ENCODE measurements at places on chromosomes 16 and 17.

GRCh38 chr17:3712811-3713463 lies 10.8 kb upstream of the HASPIN start:
- no peak for DNase-seq

DNA sequence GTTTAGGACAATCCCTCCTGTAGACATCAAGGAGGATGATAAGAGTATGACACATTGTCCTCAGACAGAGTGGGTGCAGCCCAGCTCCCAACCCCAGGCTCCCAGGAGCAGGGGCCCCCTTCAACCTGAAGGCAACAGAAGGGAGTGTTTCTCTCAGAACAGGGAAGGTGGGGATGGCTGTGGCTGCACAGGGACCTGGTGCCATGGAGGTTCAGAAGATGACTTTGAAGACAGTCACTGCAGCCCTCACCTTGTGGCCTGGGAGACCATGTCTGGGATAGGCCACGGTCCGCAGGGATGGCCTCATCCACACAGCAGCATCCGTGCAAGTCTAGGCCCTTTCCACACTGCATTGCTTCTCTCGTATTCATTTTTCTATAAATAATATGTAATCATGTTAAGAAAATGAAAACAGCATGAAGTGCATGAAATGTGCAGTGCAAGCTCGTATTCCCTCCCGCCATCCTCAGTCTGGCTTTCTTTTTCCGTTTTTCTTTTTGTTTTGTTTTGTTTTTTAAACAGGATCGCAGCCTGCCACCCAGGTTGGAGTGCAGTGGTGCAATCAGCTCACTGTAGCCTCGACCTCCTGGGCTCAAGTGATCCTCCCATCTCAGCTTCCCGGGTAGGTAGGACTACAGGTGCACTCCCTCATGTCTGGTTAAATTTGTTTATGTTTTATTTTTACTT lies 71.1 kb downstream of the METRNL start:
- no peak for DNase-seq

- no peak for DNase-seq
Observed at GRCh38 chr16:11602321-11602720, 15.6 kb upstream of the LITAF start.

- no peak for DNase-seq
Observed at GRCh38 chr17:82893779-82894178, 54.0 kb upstream of the ZNF750 start.

- no peak for DNase-seq
Observed at GRCh38 chr16:11215935-11216556, 40.0 kb downstream of the SOCS1 start.

DNA sequence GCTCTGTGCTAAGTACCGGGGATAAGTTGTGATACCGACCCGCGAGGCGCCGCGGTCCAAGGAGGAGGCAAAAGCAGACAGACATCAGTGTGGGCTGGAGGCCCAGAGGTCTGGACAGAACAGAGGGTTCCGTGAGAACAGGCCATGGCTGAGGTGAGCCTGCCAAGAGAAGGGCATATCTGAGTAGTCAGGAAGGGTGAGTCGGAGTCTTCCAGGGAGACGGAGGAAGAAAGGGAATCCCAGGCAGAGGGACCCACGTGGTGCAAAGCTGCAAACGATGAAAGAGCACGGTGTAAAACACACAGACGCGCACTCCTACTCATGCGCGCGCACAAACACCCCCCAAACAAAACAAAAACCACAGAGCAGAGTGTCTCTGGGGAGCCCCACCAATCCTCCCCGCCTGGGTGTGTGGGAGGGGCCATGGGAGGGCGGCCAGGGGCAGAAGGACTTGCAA lies 18.1 kb downstream of the RHBDL3 start:
- DNase-seq = no peak

DNA sequence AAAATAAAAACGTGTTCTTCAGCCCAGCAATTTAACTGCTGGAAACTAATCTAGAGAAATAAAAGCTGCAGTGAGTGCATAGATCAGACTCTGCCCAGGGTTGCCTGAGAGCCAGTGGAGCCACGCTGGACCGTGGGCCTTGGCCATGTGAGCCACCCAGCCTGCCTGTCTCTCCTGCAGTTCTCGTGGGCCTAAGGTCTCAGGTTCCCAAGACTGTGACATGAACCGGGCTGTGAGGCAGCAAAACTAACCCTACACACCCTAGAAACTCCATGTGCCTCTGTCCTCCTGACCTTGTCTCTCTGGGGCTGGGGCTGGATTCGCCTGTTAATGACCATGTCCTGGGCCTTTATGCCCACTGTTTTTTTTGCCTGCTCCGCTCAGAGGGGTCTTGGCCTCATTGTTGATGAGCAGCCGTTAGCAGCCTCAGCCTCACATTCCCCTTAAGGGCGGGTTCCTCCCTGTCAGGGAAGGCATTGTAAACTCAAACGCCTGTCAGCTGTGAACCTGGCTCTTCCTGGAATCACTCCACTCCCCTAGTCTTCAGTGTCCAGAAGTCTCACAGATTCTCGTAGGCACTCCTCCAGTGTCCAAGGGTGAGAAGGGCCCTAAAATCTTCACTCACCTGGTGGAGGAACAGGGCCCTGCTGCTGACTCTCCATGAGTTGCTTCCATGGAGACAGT lies 16.9 kb downstream of the C16orf90 start:
- no peak for DNase-seq

DNA sequence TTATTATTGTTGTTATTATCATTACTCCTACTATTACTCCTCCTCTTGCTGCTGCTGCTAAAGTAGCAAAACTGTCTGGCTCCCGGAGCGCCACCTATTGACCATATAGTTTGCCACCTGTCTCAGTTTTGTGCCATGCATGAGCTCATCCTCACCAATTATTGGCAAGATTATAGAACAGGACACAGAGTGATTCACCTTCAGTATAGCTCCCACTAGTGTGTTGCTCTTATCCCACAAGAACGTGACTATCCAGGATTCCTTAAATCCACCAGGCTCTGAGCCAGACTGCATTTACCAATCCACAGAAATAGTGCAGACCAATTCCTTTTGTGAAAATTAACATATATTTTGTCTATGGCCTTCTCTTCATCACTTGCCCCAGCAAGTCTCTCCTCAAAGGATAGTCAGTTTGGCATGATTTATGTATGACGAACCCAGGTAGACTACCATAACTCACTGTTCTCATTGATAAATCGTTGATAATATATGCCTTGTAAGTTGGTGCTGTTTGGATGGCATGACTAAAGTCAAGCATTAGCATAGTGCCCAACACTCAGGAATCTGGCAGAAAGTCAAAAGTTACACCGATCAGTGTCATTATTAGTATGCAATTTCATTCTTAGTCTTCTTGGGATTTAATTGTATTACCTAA lies 405.5 kb upstream of the HSBP1 start:
- DNase-seq = no peak

DNA sequence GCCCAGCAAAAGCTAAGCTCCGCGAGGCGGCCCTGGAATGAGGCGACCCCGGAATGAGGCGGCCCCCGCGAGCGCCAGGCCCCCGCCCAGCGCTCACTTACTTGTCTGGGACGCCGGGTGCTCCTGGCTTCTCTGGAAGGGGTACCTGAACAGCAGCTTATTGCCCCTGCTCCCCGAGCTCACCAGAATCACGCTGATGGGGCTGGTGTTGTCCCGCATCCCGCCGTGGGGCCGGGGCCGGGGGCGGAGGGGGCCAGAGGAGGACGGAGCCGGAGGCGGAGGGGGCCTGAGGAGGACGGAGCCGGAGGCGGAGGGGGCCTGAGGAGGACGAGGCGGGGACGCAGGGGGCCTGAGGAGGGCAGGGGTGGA lies 440 bp downstream of the NPRL3 start:
- no peak for DNase-seq

- DNase-seq = no peak
Observed at GRCh38 chr17:41437769-41438168, 3.0 kb downstream of the KRT38 start.

- peak; percentile 41 for DNase-seq
Observed at GRCh38 chr16:88784074-88784855, 755 bp downstream of the PIEZO1 start.

GRCh38 chr17:69828087-69828486 lies 246.9 kb upstream of the KCNJ16 start:
- DNase-seq = no peak

- DNase-seq = no peak
Observed at GRCh38 chr17:39926135-39926587, 1.2 kb downstream of the ORMDL3 start.

- peak; percentile 83 for DNase-seq
Observed at GRCh38 chr16:88769617-88770460, 15.2 kb downstream of the PIEZO1 start.

DNA sequence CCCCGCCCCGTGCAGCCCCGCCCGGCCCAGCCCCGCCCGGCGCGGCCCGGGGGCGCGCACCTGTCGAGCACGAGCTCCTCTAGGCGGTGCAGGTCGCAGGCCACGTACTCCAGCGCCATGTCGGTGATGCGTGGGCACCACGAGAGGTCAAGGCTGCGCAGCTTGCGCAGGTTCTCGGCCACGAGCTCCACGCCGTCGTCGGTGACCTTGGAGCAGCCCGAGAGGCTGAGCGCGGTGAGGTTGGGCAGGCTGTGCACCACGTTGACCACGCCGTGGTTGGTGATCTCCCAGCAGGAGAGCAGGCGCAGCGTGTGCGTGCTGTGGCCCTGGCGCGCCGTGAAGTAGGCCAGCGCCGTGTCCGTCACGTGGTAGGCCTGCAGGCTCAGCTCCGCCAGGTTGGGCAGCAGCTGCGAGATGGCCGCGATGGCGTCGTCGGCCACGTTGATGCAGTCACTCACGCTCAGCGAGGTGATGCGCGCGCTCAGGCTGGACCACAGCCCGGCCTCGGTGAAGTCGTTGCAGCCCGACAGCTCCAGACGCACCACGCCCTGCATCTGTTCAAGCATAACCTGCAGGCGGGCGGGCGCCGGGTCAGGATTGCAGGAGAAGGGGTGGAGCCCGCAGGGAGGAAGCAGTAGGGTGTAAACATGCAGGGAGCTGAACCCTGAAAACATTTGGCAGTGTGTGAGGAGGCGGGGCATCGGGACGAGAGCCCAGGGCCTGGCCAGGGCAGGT lies 5.3 kb upstream of the WDR24 start:
- no peak for DNase-seq

- DNase-seq = no peak
Observed at GRCh38 chr16:89570342-89570923, 5.1 kb upstream of the CPNE7 start.

DNA sequence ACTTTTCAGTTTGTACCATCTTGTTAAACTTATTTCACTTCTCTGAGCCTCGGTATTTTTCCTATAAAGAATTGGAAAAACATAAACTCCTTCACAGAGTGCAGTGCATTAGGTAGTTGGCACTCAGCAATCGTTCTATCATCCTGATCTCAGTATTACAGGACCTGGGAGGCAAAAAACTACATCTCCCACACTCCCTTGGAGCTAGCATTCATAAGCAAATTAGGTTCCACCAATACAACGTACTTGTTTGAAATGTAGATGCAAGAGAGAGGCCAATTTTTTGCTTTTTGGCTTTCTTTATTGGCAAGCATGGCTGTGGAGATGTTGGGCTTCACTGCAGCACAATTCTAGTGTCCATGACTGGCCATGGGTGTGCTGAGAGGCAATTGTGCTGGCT lies 285.2 kb downstream of the CA10 start:
- no peak for DNase-seq

GRCh38 chr17:78607038-78607437 lies 29.8 kb upstream of the DNAH17 start:
- no peak for DNase-seq

DNA sequence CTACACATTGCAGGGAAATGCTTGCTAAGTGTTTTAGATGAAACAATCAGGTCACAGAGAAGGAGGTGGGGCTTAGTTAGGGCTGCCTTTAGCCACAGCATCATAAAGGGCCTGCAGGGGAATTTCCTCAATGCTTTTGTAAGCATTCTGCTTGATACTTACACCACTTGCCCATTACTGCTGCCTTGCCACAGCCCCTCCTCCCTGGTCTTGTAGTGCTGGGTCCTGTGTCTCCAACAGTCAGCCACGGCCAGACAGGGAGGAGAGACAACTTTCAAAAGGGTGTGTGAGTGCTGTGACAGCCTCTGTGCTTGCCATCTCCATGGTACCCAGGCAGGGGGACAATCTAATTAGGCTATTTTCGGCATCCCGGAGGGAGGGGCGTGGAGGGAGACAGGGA lies 111.2 kb downstream of the SHISA9 start:
- no peak for DNase-seq

DNA sequence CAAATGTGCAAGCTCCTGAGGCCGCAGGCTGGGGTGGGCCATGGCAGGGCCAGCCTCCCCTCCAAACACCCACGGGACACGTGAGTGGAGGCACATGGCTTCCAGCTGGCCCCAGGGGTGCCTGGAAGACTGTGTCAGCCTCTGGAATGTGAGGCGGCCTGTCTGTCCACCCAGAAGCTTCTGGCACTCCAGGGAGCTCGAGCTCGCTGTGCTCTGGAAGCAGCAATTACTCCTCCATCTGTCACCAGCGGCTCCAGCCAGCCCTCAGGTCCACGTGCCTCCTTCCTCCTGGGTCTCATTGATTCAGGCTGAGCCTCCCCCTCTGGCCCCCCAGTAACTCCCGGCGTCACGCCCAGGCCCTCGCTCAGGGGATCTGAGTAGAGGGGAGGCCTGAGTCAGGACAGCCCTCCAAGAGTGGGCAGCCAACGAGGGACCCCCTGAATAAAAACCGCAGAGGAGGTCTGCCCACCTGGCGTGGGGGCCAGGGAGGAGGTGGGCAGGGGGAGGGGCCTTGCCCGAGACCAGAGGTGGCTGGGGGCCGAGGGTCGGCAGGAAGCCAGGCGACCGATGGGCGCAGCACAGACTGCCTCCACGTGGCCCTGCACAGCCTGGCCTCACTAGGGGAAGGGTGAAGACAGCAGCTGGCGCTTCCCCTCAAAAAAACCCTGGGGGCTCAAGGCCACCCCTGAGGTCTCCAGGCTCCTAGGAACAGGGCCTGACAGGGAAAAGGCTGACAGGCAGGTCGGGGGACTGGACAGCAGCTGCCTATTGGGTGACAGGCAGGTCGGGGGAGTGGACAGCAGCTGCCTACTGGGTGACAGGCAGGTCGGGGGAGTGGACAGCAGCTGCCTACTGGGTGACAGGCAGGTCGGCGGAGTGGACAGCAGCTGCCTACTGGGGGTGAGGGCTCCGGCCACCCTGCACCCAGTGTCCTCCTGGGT lies 11.9 kb downstream of the PIEZO1 start:
- DNase-seq = no peak

GRCh38 chr17:81832608-81833159 lies 407 bp downstream of the MCRIP1 start:
- no peak for DNase-seq

GRCh38 chr16:12900599-12901203 lies 697 bp upstream of the SHISA9 start:
- DNase-seq = no peak

DNA sequence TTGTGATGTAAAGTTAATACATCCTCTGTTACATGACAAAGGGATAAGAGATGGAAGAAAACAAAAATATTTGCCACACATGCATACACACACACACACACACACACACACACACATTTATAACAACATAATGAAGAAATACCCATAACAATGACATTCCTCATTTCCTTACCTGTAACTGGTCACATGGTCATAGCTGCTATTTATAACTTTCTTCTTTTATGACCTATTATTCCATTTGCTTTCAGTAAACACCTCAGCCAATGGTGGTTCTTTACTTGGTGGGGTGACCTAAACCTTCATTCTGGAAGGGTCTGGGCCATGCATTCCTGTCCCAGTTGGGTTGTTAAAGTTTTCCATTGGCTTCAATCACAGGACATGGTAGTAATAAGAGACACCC lies 5.3 kb downstream of the MT2A start:
- no peak for DNase-seq

All from HEK293T (cell line).